ENCODE measurements at places on chromosomes 3 and 15.
A peak's percentile ranks its signal among the peaks of the same experiment; 100 is the strongest.

DNA sequence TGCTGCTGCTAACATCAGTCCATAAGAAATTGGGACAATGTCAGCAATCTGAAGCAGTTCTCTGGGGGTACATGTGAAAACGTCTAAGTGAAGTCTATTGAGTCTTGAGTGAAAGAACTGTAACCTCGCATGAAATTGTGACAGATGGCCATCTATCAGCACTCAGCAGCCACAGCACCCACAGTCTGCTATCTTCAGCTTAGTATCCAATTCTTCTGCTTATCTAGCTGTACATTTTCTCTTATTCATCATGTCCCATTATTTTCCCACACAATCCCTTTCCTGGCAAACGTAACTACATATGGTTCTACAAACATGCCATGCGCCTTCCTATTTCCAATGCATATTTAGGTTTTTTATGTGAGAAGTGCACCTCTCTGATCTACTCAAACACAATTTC, 629.7 kb downstream of the NTRK3 start:
- no peak for DNase-seq

DNA sequence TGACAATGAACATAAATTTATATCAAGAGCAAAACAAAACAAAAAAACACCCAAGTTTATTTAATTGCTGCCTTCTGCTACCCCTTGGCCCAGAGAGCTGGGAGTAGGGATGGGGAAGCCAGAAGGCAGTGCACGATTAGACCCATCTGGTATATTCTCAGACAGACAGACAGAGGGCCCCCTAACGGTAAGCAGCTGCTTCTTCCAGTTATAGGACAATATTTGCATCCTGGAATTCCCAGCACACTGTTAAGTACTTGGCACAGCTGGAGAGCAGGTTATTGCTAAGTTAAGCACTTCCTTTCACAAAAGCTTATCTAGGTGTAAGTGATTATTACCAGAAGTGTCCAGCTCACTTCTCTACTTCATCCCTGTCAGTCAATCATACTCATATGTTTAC, 39.3 kb downstream of the C2CD4B start:
- DNase-seq: peak; percentile 65

DNA sequence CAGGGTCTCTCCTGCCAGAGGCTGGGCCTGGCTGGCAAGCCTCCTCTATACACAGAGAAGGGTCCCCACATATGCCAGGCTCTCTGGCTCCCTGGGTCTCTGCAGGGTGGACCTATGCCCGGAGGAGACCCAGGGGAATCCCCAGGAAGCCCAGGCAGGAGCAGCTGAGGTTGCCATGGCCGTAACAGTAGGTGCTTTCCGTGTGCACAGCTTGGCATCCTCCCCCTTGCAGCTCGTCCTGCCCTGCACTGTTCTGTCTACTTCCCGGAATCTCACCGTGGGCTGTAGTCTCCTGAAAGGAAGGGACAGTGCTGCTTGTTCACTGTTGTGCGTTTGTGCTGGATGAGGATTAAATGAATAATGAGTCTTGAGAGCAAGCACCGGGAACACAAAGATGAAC, 47.8 kb downstream of the DAPK2 start:
- no peak for DNase-seq

- no peak for DNase-seq
Measured at GRCh38 chr3:12972043-12972442, 101.2 kb downstream of the IQSEC1 start.

DNA sequence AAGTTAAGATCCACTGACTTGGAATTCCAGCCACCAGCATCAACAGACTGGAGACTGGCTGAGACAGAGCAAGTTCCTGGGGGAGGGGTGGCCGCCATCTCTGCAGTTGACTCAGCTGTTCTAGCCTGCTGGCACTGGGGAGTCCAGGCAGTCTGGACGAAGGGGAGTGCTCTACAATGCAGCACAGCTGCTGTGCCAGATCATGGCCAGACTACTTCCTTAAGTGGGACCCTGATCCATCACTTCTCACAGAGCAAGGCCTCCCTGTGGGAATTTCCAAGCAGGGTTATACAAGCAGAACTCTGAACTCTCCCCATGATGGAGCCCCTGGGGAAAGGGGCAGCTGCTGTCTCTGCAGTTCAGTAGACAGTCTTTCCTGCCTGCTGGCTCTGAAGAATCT, 35.2 kb downstream of the PYGO1 start:
- peak; percentile 17 for DNase-seq

DNA sequence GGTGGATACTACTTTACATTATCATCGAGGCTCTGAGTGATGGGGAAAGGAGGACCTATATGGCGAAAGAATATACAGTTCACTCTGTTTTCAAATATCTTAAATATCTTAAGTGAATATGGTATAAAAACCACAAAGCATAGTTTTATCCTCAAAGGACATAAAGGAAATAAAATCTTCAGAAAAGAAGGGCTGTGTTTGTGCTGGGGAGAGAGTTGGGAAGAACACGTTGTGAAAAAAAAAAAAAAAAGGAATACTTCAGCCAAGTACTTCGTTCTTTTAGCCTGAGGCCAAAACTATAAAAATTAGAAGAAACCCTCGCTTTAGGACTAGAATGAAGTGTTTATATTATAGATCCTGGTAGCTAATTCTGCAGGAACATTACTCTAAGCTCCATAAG, 10.2 kb upstream of the TMEM212 start:
- no peak for DNase-seq

GRCh38 chr3:47892286-47893040, 89.5 kb downstream of the DHX30 start:
- DNase-seq: no peak

GRCh38 chr3:146972726-146973125, 367.6 kb upstream of the PLSCR5 start:
- DNase-seq: no peak

GRCh38 chr3:184576457-184577240, 15.1 kb downstream of the EPHB3 start:
- no peak for DNase-seq

DNA sequence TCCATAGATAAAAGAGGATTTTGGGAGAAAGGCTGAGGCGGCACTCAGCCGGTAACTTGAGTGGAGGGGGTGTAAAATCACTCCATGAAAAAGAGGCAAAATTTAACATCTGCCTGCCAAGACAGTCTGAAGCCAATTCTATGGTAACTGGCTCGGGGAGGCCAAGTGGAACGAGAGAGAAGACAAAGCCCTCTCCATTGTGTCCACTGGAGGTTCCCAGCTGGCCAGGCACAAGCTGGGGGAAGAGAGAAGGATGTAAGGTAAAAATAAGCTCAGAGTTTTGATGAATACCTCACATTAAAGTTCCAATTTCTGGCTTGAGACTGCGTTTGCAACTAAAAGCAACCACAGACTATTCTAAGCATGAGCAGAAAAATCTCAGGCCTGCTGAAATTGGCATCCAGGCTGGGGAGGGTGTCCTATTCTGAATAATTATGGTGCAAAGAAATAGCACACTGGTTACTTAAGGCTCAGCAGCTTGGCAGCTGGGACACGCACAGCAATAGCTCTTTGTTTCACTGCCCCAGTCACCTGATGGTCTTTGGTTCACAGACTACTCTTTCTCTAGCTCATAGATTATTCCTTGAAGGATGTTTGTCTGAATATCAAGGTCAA, 48.8 kb downstream of the CHRD start:
- DNase-seq: no peak

- no peak for DNase-seq
Measured at GRCh38 chr3:180073561-180073960, 36.8 kb upstream of the PEX5L start.

DNA sequence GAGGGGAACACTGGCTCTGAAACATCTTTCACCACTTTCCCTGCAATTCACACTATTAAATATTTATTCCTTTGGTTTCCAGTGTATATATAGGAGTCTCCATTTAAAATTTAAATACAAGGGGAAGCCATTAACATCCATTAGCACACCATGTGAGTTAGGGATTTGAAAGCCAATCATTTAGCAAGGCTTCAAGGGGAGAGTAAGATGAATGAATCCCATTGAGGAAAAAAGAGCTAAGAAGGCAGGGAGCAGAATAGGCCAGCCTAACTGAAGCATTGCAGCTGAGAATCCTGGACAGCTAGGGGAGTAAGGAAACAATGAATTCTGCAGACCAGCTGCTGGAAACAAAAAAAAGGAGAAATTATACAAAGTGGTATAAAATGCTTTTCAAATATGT, 426.1 kb downstream of the IL5RA start:
- DNase-seq: no peak

DNA sequence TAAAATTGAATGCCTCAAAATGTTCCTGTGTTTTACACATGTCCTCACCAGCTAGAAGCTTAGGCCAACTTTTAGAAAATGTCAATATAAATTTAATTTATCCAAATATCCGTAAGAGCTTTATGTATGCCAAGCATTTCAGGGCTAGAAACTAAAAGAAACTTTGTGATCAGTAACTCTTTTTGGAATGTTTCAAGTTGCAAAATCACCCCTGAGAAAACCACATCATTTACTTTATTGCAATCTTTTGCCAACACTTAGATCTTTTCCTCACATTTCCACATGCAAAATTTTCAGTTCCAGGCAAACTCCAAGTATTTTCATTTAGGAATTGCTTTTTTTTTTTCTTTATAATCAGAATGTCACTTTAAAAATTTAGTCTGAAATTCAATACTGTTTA, 20.1 kb upstream of the IGF1R start:
- DNase-seq: no peak

DNA sequence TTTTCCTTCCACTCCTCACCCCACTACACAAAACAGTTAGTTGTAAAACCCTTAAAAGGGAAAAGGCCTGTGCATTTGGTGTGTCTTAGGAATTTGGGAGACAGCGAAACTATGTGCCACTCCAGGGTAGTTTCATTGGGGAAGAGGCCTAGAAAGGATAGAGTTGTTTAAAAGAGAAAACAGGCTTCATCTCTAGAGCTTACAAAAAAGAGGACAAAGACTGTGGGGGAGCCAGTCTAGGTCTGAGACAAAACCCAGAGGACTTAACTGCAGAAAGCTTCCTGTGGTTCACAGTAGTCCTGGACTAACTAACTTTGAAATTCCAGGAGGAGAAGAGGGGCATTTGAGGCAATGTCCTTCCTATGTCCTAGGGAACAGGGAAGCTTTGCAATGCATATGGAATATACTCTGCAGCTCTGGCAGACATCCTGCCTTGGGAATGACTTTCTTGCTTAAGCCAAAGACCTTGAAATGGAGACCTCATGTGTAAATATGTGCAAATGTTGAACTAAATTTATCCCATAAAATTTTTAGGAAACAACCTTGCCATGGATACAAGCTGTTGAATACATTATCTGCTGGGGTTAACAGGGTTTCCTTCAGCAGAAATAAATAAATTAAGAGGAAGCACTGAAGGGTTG, 159.4 kb downstream of the LSAMP start:
- peak; percentile 18 for DNase-seq
